ENCODE measurements at places on chromosomes 13 and 19.
A peak's percentile ranks its signal among the peaks of the same experiment; 100 is the strongest.

GRCh38 chr13:71068041-71068440 lies 799.0 kb downstream of the DACH1 start:
- DNase-seq: no peak

DNA sequence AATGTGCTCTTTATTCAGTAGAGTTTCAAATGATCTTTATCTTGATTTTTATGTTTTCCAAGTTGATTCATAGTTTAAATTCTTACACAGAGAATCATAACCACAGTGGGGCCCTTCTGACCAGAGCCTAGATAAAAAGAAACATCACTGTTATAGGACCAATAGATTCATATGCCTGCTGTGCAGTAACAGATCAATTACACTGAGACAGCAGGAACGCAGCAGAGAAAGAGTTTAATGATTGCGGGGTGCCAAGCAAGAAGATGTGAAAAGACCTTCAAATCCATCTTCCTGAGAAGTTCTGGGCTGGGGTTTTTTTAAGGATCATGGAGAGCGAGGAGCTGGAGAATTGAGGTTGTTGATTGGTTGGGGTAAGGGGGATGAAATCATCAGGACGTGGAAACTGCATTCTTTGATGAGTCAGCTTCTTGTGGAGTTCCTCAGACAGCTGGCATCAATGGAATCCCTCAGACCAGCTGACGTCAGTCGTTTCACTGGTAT lies 346.6 kb downstream of the TBC1D4 start:
- DNase-seq: no peak

GRCh38 chr13:49110913-49111170 lies 109.3 kb upstream of the MLNR start:
- no peak for DNase-seq

DNA sequence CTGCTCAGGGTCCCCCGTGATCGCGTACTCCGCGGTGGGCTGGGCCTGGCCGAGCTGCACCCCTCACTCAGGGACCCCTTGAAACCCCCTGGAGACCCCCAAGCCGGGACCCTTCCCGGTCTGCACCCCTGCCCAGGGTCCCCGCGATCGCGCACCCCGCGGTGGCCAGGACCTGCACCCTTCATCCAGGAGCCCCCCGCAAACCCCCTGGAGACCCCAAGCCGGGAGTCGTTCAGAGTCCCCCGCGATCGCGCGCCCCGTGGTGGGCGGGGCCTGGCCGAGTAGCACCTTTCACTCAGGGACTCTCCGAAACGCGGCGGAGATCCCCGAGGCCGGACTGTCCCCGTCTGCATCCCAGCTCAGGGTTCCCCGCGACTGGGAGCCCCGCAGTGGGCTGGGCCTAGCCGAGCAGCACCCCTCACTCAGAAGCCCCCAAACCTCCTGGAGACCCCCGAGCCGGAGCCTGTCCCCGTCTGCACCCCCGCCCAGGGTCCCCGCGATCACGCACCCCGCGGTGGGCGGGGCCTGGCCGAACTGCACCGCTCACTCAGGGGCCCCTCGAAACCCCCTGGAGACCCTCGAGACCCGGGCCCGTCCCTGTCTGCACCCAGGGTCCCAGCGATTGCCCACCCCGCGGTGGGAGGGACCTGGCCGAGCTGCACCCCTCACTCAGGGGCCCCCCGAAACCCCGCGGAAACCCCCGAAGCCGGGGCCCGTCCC lies 748 bp downstream of the LMNB2 start:
- DNase-seq: peak; percentile 47

- peak; percentile 82 for DNase-seq
These were observed 13.8 kb downstream of the ATP12A start for GRCh38 chr13:24693862-24694471.

DNA sequence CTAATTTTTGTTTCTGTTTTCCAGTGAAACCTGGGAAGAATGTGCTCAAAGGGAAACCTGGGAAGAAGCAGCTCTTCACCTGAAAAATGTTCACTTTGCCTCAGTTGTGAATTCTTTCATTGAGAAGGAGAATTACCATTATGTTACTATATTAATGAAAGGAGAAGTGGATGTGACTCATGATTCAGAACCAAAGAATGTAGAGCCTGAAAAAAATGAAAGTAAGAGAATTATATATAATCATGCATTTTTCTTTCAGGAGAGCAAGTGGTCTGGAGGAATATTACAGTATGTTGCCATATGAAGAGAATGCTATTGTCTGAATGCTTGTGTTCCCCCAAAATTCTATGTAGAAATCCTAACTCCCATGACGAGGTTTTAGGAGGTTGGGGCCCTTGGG lies 3.4 kb downstream of the NUDT15 start:
- no peak for DNase-seq

DNA sequence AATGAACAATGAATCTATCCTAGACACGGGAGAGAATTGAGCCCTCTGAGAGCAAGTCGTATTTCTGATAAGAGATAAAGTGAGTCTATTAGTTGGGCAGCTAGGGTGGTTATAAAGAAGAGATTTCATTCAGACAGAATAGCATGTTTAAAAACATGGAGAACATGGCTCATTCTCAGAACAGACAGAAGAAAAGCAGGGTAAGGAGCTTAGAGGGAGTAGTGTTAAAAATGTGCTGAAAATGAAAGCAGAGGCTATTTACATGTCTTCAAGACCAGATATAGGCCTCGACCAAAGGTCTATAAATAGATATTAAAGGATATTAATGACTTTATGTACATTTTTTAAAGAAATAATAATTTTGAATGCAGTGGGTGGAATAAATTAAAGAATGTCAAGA lies 149.5 kb downstream of the SLITRK1 start:
- DNase-seq: no peak

GRCh38 chr19:35272122-35272719 lies 3.5 kb downstream of the USF2 start:
- DNase-seq: no peak

DNA sequence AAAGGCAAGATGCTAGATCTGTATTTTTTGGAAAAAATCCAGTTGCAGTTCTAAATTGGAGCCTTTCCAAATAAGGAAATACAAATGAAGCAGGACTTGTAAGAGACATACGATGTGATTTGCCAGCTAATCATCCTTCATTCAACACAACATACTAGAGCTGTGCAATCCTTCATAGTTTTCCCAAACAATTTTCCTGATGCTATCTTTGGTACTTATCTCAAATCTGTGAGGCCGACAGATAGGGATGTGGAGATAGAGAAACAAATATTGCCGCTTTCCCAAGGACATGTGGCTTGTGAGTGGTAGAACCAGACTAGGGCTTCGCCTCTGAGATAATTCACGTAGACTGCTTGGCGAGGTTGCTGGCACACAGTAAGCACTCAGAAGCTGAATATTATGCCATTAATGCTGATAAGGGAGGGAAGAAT lies 176.6 kb downstream of the LMO7 start:
- no peak for DNase-seq

DNA sequence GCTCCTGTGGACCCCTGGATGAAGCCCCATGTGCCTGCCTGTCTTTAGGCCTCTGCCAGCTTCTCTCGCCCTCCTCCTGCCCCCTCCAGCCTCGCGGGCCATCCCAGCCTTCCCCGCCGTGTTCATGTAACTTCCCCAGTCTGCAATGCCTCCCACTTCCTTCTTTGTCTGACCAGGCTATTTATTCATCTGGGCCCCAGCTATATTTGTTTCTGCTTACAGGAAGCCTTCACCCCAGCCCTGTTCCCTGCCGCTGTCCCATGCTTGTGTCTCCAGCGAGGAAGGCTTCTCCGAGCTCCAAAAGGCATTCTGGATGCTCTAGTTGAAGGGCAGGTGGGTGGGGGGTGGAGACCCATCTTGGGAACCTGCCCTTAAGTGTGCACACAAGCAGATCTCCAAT lies 7.9 kb upstream of the C3 start:
- peak; percentile 63 for DNase-seq

DNA sequence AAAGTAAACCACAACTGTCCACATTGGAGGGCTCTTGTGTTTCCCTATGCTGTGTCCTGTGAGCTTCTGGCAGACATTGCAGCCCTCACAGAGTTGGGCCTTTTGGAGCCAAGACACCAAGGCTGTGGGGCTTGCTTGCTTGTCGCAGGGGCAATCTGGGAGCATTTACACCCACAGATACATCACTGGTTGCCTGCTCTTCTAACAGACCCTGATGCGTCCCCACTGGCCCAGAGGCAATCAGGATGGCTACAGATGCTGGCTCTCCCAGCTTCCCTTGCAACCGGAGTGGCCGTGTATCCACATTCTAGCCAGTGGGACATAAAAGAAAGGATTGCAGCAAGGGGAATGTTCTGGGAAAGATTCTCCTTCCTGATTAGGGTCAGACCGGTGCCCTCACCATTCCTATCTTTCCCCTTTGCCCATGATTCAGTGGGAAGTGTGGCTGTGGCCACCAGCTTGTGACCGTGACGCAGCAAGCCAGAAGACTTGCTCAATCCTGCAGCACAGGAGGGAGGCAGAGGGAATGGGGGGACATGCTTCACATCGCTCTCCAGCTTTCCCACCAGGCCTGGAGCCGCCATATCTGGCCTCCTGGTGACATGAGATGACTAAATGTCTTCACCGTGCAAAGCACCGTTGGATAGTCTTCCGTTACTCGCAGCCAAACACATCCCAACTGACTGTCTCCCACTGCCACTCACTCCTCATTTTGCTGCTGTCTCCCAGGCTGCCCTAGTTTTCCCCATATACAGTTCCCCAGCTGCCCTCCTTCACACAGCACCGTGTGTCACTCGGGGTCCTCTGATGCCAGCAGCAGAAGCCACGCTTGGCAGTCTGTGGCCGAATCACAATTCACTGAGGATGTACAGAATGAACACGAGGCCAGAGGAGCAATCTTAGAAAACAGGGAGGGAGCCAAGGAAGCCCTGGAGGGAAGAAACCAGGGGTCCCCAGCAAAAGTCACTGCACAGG lies 151.0 kb downstream of the DPF1 start:
- DNase-seq: no peak

DNA sequence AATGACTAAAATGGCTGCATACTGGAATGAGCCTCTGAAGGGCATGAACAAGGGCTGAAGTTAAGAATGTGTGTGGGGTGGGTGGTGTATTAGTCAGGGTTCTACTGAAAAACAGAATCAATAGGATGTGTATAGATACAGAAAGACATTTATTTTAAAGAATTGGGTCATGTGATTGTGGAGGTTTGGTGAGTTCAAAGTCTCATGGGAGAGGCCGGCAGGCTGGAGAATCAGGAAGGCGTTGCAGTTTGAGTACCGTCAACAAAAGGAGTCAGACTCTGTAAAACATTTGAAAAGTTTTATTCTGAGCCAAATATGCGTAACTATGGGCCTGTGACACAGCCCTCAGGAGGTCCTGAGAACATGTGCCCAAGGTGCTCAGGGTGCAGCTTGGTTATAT lies 24.5 kb upstream of the CYSLTR2 start:
- no peak for DNase-seq

DNA sequence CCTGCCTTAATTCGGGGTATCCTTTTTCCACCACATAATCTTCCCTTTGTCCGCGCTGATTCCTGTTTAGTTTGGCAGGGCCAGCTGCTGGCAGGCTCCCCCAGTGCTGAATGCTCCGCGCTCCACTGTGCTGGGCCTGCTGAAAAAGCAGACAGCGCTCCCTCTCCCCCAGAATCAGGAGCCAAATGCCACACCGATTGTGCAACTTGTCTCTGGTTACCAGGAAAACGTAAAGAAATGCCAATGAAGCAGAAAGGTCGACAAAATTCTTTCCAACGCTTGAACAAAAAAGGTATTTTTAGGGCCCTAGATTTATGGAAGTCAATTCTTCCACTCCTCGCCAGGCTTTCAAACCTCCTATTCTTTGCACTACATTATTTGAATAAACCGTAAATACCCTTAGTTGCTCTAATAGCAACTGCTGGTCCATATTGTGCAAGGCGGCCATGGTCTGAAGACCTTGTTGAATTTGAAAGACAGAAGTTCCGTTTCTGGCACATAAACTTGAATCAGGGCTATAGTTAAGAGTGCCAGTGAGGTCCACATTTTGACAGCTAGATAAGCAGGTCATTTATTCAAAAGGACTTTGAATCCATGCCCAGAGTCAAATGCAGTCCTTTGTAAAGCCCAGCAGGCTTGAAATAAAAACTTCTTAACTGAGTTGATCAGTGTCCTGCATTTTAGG lies 206.7 kb upstream of the RFC3 start:
- no peak for DNase-seq

GRCh38 chr13:34964558-34964957 lies 22.5 kb downstream of the NBEA start:
- no peak for DNase-seq

DNA sequence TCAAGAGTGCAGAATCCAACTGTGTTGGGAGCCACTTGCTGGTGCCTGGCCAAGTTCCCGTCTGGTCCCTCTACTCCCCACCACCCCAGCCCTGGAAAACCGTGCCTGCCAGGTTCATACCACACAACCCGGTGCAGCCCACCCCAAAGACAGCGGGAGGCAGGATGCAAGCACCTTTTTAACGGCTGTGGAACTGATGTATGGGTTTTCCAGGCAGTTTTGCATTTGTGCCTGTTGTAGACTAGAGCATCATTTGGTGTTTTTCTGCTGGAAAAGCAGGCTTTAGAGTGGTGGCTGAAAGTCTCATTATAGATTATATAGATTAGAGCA lies 13.5 kb downstream of the TFDP1 start:
- no peak for DNase-seq

GRCh38 chr19:3151563-3152418 lies 16.0 kb downstream of the GNA15 start:
- DNase-seq: no peak

GRCh38 chr19:35641515-35642151 lies at the start of gene ETV2:
ETV2 (plus strand) TSS chr19:35641745; CDS start chr19:35642461, 716 bp downstream.
- peak; percentile 35 for DNase-seq

DNA sequence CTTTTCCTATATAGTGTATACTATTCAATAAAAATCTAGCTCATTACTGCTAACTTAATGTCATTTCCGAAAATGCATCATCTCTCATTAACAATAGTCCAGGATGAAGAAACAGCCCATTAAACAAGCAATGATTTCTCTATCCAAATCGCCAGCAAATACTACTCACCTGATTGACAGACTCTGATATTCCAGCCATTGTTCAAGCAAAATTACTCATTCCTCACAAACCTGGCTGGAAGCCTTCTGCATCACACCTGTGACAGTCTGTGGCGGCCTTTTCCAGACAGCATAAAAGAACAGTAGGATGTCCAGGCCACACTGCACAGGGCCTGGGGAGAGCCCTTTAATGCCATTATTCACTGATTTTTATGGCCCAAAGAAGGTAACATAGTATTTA lies 115.9 kb downstream of the ABCC4 start:
- no peak for DNase-seq
